ENCODE measurements at places on chromosomes 5 and 9.

DNA sequence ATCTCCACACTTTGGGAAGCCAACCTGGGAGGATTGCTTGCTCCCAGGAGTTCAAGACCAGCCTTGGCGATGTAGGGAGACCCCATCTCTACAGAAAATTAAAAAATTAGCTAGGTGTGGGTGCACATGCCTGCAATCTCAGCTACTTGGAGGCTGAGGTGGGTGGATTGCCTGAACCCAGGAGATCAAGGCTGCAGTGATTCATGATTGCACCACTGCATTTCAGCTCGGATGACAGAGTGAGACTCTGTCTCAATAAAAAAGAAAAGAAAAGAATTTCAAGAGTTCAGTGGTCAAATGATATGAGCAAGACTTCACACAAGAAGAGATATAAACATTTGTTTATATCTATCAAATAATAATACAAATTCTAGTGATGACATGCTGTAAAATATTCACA, 23.0 kb upstream of the MTAP start:
- no peak for DNase-seq

DNA sequence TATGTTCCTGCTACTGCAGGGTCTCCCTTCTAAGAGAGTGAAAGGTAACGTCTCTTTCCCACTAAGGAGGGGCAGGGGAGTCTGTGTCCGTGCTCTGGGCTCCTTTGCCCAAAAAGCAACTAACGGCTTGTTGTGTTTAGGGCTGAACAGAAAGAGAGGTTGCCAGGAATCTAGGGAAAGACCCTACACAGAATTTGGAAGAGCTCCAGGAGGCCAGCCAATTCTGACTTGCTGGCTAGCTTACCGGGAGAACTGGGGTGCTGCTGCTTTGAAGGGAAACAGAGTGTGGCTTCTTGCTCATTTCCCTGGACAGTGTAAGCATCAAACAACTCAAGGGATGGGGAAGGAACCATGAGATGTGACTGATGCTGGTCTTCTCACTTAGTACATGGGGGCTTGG, 176.1 kb downstream of the GADD45G start:
- DNase-seq = no peak

GRCh38 chr5:126998201-126998631, 32.1 kb downstream of the MARCHF3 start:
- DNase-seq = no peak

GRCh38 chr5:142221091-142221860, 103.5 kb downstream of the SPRY4 start:
- DNase-seq = no peak

- no peak for DNase-seq
These were observed 211.2 kb downstream of the NXNL2 start for GRCh38 chr9:88746029-88746742.

GRCh38 chr5:41406424-41406823, 104.0 kb downstream of the PLCXD3 start:
- no peak for DNase-seq

- no peak for DNase-seq
These were observed 411.6 kb downstream of the BRINP1 start for GRCh38 chr9:118957585-118957984.
